Stimulated activated CD8-positive, alpha-beta memory T cell treated with anti-CD3 and anti-CD28 coated beads, Interleukin-4, amount 100 ng/mL, for 1 hour (primary cell): ENCODE measurements at places on chromosomes 3 and 15.

DNA sequence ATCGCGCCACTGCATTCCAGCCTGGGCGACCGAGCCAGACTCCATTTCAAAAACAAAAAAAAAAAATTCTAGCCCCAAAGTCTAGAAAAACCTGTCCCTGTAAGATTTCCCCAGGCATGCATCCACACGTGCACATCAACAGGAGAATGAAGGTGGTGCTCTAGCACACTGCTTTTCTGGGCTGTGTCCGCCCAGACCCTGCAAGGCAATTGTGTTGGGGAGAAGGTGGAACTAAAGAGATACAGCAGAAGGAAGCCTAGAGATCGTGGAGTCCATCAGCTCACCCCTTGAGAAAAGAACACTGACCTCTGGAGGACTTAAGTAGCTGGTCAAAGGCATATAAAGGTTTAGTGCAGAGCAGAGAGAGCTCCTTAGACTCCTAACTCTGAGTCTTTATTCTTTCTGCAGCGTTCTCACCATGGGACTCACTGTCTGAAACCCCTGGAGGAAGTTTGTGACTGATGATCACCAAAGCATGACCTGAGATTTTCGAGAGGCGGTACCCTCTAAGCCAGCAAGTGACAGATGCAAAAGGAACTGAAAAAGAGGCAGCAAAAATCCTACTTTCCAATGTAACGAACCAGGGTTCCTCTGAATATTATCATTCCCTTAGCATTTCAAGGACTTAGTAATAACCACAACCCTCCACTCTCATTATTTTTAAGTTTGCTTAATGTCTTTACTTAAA lies 179.8 kb downstream of the MEX3B start:
- DNase-seq: no peak

GRCh38 chr3:128814519-128815317 lies 64.7 kb upstream of the ACAD9 start:
- no peak for DNase-seq

DNA sequence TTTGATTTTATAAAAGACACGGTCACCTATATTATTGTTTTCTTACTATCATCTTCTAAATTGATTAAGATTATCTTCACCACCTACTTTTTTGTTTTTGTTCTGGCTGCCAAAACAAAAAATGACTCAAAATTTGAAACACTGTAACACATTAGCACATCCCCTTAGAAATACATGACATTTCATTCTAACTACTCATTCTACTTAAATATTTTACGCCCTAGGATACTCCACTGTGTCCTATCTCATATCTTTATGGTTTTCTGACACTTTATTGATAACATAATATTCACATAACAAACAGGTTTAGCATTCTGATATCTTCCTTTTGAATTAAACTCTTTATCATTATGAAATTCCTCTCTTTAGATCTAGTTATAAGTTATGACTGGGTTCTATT lies 656.2 kb downstream of the GBE1 start:
- DNase-seq: no peak

DNA sequence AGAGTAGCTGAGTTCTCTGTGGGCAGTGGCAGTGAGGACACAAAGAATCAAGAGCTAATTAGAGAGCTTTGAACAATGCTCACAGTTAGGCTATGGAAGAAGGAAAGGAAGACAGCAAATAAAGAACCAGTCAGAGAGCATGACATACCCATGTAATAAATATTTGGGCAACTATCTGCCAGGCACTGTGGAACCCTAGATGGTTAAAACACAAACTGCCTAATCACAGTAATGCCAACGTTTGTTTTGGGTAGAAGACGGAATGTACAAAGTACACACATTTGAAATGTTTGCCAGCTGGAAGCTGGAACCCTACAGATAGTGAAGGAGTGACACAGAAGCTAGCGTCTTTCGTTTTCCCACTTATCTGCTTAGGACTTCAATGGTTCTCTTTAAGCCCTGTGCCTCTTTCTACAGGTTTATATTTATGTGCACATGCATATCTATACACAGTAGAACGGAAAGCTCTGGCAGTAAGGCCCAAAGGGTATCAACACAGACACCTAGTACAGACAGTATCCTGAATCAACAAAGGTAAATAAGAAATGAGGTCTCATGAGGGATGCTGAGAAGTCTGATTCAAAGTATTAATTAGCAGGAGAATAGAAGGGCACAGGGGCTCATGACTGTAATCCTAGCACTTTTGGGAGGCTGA lies 44.6 kb downstream of the ANKRD28 start:
- DNase-seq: no peak

GRCh38 chr3:11835028-11835639 lies 11.6 kb downstream of the TAMM41 start:
- DNase-seq: no peak

- DNase-seq: no peak
Observed at GRCh38 chr3:147472846-147473245, 63.7 kb downstream of the ZIC1 start.

DNA sequence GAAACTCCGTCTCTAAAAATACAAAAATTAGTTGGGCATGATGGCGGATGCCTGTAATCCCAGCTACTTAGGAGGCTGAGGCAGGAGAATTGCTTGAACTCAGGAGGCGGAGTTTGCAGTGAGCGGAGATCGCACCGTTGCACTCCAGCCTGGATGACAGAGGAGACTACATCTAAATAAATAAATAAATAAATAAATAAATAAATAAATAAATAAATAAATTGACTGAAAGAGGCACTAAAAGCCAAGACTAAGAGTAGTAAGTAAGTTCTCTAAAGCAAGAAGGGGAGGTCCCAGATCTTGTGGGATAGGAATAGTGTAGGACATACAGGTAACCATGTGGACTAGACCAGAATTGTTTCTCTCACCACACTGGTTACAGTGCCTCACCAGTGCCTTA lies 40.0 kb downstream of the TLNRD1 start:
- no peak for DNase-seq

DNA sequence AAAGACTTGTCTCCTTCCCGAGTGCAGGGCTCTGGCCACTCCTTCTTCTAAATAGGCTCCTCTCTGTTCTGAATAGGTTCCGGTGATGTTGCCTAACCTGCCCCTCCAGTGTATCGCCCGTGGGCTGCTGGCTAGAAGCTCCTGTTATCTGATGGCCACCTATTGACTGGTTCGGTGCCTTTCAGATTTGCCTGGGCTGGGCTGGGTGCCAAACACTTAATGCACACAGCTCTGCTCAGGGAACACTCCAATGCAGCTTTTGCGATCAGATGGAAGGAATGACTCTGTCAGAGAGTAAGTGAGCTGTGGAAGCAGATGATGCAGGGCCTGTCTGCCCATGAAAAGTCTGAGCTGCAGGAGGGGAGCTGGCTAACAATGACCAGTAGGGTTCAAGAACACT lies 112.9 kb downstream of the CORO2B start:
- DNase-seq: no peak

GRCh38 chr15:65192016-65192415 lies 6.9 kb upstream of the CLPX start:
- no peak for DNase-seq

DNA sequence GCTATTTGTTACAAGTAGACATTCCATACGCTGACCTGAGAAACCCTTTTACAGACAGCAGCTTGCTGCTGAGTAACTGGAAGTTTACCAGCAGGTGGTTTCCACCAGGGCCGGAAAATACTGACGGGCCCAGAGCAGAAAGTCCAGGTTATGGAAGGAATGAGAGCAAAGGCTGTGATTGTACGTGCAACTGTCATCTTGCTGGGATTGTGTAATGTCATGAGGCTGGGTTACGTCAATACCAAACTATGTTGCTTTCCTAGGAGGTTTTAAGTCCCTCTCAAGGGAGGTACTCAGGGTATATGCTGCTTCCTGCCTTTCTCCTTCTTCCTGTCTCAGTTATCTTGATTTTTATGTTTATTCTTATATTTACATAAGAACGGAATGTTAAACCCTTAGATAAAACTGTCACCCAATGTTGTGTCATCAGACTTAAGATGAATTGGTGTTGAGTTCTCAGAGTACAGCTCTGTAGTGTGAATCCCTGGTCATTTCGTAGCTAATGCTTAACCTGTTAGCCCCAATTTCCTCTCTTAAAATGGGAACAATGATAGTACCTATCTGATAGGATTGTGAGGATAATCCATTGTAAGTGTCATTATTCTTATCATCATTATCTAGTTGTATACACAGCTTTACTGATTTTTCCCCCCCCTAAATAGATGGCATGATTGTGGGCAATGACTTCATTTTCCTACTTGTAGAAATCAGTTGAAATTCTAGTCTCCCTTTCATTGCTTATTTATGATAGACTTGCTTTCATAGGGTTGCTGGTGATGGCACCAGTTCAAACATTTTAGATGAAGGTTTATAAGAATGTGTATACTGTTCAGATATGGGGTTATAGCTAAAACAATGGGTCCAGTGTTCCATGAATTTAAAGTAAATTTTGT lies 101.4 kb downstream of the FNDC3B start:
- DNase-seq: no peak

- no peak for DNase-seq
Observed at GRCh38 chr3:130462089-130462488, 54.9 kb upstream of the COL6A6 start.
